ENCODE measurements at places on chromosomes 11 and 22.

DNA sequence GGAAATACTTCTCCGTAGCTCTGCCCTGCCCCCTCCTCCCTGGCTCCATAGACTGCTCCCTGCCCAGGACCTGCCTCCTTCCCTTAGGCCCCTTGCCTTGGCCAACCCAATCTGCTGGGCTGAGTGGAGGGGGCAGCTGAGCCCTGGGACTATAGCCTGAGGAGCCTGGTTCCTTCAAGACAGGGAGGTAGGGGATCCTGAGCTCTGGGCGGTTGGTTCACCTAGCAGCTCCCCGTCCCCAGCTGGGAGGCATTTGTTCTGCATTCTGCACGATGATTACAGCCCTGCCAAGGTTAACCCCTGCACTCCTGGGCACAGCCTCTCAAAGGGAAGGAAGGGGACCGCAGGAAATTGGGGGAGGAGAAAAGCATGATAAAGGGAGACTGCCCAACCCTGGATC, 3.6 kb upstream of the CDC42EP1 start:
- DNase-seq: no peak
- no peaks in the 10 kb centered on the region for H3K36me3 ChIP-seq
- no peak overlapping the region for H3K4me3 ChIP-seq
- no peak overlapping the region for H3K27ac ChIP-seq

- H3K27me3 ChIP-seq: no peaks in the 10 kb centered on the region
- no peak overlapping the region for H3K4me3 ChIP-seq
- no peak for DNase-seq
- H3K4me1 ChIP-seq: no peaks in the 10 kb centered on the region
- H3K27ac ChIP-seq: no peak overlapping the region
Measured at GRCh38 chr11:134911514-134912180, 499.6 kb upstream of the B3GAT1 start.

DNA sequence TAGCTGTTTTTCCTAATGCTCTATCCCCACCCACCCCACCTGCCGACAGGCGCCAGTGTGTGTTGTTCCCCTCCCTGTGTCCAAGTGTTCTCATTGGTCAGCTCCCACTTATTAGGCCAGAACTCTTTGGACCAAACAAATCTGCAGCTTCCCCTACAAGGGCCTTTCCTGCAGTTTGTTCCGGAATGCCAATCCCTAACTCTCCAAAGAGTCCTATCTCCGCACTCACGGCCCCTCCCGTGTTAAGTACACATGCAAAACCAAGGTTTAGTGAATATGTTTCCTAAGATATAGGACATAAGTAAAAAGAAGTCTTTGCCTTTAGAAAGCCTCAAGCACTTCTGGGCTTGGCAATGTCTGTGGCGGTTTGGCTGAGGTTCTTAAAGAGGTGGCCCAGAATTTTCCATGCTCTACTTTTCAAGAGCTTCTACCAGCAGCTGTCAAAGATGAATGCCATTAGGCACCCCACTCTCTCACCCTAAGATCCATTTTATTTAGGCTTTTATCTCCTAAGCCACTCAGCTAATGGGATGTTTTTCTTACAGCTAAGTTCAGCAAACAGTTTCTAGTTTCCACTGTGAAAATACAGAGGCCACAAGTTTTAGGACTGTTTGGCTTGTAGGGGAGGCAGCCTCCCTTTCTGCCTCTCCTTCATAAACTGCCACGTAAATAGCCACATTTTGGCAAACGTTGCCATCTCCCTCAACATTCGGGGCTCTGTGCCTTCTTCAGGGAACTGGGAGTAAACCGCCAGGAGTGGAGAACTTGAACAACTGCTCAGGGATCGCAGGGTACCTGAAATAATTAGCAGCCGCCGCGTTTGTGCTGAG, 1.6 kb downstream of the CD59 start:
- peaks cover 5% of the 10 kb centered on the region for H3K36me3 ChIP-seq
- no peak for DNase-seq
- H3K27me3 ChIP-seq: peaks cover 8% of the 10 kb centered on the region

DNA sequence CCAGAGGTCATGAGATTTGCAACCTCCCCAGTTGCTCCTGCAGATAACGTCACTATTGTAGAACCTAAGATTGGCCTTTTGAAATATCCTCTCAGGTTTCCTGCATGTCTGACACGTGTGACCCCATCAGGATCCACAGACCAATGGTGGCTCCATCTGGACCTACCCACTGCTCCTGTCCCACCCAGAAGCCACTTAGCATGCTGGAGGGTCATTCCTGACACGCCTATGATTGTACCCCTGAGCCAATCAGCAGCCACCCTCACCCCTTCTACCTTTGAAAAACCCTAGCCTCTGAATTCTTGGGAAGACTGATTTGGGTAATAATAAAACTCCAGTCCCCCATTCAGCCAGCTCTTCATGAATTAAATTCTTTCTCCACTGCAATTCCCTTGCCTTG, 20.1 kb upstream of the NARS2 start:
- H3K27me3 ChIP-seq: peaks cover 28% of the 10 kb centered on the region
- DNase-seq: no peak
- H3K4me1 ChIP-seq: no peaks in the 10 kb centered on the region
- H3K27ac ChIP-seq: no peak overlapping the region

DNA sequence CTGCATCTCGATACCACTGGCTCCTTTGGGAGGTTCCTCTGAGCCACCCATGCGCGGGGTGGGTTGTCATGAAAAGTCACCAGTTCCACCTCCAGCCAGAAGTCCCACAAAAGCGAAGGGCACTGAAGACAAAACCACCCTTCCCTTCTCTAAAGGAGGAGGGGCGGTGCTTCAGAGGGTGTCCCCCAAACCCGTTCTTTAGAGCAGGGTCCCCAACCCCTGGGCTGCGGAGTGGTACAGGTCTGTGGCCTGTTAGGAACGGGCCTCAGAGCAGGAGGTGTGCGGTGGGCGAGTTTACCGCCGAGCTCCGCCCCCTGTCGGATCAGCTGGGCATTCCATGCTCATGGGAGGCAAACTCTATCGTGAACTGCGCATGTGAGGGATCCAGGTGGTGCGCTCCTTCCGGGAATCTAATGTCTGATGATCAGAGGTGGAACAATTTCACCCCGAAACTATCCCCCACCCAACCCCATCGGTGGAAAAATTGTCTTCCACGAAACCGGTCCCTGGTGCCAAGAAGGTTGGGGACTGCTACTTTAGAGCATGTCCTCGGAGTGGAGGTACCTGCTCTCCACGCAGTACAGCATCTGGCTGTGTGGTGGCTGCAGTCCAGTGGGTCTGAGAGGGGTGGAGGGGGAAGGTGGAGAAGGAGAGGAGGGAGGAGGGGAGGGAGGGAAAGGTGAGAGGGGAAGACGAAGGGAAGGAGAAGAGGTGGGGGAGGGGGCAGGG, 72.9 kb upstream of the SEPTIN5 start:
- DNase-seq: no peak
- H3K27me3 ChIP-seq: no peaks in the 10 kb centered on the region
- H3K27ac ChIP-seq: no peak overlapping the region
- no peaks in the 10 kb centered on the region for H3K4me1 ChIP-seq
- no peaks in the 10 kb centered on the region for H3K36me3 ChIP-seq

DNA sequence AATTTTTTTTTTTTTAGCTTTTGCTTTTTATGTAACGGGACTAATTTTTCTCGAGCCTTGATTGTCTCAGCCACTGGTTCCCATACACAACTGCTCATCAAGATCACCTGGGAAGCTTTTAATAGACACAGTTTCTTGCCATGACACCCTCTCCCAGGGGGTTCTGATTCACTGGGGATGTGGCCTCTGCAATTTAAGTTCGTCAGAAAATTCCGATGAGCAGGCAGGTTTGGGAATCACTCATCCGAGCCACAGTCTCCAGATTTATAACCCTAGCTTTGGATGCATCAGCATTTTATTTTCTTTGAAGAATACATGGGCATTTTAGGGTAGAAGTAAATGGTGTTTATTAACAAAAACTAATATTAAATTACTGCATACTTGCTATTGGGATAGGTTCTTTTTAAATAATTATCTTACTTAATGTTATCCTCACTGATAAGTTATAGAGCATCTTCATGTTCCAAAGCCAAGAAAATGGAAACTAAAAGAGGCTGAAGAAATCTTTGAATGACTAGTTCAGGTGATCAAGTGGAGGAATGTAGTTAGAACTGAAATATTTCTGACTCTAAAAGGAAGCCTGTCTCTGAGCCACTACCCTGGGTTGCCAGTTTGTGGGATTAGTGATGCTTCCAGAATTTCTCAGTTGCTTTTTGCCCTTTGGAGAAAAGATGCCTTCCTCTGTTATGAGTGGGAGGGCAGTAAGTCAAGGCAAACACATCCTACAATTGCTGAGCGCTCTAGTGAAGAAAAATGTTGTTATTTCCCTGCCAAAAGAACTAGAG, 319.0 kb downstream of the DDX10 start:
- no peaks in the 10 kb centered on the region for H3K4me1 ChIP-seq
- H3K36me3 ChIP-seq: no peaks in the 10 kb centered on the region
- H3K4me3 ChIP-seq: no peak overlapping the region
- H3K27ac ChIP-seq: no peak overlapping the region
- DNase-seq: no peak

DNA sequence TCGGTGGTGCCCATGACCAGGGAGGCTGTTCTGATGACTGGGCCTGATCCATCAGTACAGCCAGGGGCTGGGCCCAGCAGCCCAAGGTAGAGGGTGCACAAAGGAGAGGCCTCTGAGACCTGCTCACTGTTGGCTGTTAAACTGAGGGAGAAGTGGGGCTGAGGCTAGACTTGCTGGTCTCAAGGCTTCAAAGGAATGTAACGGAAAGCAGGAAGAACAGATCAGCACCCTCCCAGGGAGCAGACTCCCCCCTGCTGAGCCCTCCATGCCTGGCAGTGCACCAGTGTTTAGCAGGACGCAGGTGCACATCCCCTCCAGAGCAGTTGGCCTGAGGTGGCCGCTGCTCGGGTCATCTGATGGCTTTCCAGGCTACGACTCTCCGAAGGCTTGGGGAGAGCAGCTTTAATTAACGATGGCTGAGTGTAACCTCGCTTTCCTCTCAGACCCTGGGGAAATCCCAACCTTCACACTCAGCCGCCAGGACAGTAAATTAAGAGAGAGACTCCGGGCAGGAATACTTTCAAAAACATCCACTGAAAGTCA, 255.7 kb upstream of the NARS2 start:
- H3K4me1 ChIP-seq: no peaks in the 10 kb centered on the region
- no peak overlapping the region for H3K4me3 ChIP-seq
- no peak for DNase-seq
- H3K27ac ChIP-seq: no peak overlapping the region
- no peaks in the 10 kb centered on the region for H3K36me3 ChIP-seq

- peaks cover 28% of the 10 kb centered on the region for H3K27me3 ChIP-seq
- H3K27ac ChIP-seq: no peak overlapping the region
- peaks cover 6% of the 10 kb centered on the region for H3K36me3 ChIP-seq
- H3K4me1 ChIP-seq: no peaks in the 10 kb centered on the region
- H3K4me3 ChIP-seq: no peak overlapping the region
Measured at GRCh38 chr11:129795089-129795488, 20.6 kb upstream of the TMEM45B start.

DNA sequence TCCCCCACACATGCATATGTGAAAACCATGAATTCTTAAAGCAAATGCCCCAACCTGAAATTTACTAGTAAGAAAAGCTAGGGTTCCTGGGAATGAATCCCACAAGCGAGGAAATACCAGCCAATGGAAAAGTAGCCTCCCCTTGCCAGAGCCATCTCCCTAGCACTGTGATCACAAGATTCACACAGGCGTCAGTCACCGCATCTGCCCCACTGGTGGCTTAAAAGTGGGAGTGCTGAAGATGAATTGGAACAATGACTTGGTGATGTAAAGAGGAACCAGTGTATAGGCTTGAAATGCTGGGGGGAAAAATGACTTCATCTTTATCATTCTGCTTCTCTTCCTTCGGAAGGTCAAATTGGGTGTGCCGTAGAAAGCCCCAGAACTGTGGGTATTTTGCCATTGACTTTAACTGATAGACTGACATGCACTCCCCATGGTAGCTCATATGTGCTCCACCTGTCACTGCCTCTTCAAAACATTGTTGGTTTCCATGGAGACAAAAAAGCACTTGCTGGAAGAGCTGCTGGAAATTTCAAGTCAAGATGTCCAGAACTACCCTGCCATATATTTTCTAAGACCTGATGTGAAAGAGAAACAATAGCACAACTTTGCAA, 19.2 kb upstream of the ASPHD2 start:
- H3K27me3 ChIP-seq: peaks cover 25% of the 10 kb centered on the region
- H3K27ac ChIP-seq: no peak overlapping the region
- no peaks in the 10 kb centered on the region for H3K36me3 ChIP-seq
- H3K4me1 ChIP-seq: peaks cover 1% of the 10 kb centered on the region

DNA sequence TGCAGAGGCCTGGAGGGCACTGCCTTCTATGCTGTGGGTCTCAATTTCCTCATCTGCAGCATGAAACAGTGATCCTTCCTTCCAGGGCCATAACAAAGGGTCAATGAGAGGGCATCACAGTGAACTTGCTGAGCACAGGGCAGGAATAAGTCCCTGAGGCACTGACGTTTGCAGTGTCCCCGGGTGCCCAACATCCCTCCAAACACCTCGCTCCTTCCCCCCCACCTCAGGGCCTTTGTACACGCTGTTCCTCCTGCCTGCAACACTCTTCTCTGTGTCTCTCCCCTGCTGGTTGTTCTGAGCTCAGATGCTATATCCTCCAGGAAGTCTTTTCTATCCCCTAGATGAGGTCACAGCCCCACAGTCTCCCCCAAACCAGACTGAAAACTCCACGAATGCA, 59.7 kb upstream of the TCF20 start:
- H3K27me3 ChIP-seq: no peaks in the 10 kb centered on the region
- H3K4me3 ChIP-seq: no peak overlapping the region
- no peaks in the 10 kb centered on the region for H3K36me3 ChIP-seq

GRCh38 chr22:44585559-44586350, 87.7 kb upstream of the RTL6 start:
- DNase-seq: no peak
- no peaks in the 10 kb centered on the region for H3K36me3 ChIP-seq
- H3K4me3 ChIP-seq: no peak overlapping the region
- no peak overlapping the region for H3K27ac ChIP-seq

- H3K36me3 ChIP-seq: peaks cover 1% of the 10 kb centered on the region
- DNase-seq: no peak
- peak overlapping the region; percentile 25 for H3K4me3 ChIP-seq
- no peak overlapping the region for H3K27ac ChIP-seq
Measured at GRCh38 chr11:63914896-63915691, 1.9 kb downstream of the RCOR2 start.

DNA sequence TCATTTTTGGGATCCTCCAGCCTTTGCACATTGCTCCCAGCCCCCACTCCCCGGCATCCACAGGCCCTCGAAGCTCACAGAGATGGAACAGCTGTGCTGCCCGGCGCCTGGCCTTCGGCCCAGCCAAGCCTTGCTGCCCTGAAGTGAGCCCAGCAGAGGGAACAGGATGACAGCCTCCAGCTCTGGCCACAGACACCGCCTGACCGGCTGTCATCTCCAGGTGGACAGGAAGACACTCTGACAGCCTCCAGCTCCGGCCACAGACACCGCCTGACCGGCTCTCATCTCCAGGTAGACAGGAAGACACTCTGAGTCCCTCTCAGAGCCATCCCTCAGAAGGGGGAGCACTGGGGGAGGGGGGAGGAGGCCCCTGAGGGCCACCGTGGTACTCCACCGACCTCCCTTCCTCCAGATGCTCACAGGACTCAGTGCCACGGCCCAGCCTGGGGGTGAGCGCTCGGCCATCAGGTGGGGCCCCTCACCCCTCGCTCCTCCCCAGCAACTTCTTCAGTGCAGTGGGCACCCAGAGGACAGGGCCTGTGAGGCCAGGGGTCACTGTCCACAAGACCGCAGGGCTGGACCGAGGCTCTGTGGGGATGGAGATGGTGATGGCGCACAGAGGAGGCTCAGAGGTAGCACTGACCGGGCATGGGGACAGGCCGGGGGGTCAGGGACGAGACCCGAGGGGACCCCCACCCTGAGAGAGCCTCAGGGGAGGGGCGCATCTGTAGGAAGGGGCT, 58.6 kb downstream of the BRD1 start:
- H3K4me1 ChIP-seq: peaks cover 33% of the 10 kb centered on the region
- no peak overlapping the region for H3K4me3 ChIP-seq
- H3K36me3 ChIP-seq: peaks cover 19% of the 10 kb centered on the region
- no peak for DNase-seq
- H3K27ac ChIP-seq: no peak overlapping the region
